Fibroblast of the conjunctiva (primary cell): ENCODE measurements at places on chromosomes 5 and 9.

DNA sequence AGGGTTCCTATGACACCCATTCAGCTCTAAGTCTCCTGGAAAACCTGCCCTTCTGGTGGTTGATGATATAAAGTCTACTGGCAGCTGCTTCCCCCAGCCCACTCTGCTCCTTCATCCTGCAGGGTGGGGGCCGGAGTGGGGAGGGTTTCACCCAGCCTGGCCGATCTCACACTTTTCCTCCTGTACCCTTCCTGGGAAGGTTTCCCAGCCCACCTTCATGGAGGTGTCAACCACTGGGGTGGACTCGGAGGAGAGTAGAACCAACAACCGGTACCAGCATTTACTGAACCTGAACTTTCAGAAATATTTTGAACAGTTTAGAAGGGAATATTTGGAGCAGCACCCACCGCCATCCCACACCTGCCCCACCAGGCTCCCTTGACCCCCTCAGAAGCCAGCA lies 30.4 kb downstream of the ROR2 start:
- DNase-seq: no peak

- no peak for DNase-seq
Observed at GRCh38 chr5:18653216-18653752, 1019.0 kb downstream of the TAF11L14 start.

DNA sequence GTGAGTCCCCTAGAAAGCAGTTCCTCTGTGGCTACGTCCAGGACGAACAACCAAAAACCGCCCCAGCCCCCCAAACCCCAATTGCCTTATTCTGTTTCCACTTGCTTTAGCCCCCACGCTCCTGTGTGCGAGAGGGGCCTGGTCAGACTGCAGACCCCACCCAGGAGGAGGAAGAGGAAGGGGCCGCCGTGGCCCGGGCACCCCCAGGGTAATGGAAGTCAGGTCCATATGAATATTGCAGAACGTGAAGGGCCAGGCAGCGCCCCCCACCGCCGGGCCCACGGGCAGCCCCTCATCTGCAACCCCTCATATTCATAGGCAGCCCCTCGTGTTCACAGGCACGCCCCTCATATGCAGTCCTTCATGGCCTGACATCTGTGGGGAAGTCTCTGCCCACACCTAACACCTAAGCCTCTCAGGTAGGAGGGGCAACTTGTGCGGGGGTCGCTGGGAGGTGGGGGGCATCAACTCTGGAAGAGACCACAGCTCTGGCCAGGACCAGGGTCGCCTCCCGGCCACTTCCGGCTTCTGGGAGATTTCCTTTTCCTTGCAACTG lies 37.7 kb upstream of the PLEKHG4B start:
- no peak for DNase-seq

- DNase-seq: no peak
Observed at GRCh38 chr5:41763081-41763480, 107.1 kb downstream of the OXCT1 start.

- no peak for DNase-seq
Observed at GRCh38 chr9:128175726-128176125, 15.6 kb downstream of the CIZ1 start.

DNA sequence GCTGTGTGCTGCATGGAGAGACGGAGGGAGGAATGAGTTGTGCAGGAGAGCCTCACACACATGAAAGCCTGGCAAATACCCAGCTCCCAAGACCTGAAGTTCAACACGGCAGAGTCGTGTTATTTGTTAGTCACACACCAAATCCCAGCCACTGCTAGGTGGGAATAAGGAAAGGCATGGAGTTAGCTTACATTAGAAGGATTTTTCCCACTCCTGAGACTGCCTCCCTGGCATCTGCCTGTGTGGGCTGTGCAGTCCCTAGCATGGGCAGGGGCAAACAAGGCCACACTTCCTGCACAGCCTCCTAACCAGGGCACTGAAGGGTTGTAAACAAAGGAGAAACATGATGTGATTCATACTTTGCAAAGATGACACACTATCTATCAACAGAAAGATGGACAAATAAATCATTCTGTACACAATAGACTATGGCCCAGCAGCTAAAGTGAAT lies 306.8 kb downstream of the SPOCK1 start:
- DNase-seq: no peak

GRCh38 chr5:180315762-180316212 lies 23.9 kb upstream of the MAPK9 start:
- DNase-seq: no peak

- DNase-seq: peak; percentile 62
Observed at GRCh38 chr9:127779136-127779981, 893 bp upstream of the SH2D3C start.

DNA sequence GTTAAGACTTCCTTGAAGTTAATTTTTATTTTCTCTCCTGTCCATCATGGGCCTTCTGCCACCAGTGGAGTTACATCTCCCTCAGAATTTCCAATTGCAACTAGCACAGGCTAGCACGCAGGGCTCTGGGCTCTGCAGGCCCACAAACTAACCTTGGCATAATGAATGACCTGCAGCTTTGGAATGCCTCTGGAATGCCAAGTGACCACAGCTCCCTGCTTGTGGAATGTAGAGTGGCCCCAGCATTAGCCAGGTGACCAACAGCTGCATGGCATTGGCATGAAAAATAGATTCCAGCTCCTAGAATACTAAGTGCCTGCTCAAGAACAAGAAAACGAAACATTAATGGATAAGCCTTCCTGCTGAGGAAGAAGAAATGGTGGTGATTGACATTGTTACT lies 726.1 kb downstream of the BRINP1 start:
- DNase-seq: no peak

GRCh38 chr5:59792983-59793585 lies 100.4 kb downstream of the PDE4D start:
- DNase-seq: peak; percentile 68

DNA sequence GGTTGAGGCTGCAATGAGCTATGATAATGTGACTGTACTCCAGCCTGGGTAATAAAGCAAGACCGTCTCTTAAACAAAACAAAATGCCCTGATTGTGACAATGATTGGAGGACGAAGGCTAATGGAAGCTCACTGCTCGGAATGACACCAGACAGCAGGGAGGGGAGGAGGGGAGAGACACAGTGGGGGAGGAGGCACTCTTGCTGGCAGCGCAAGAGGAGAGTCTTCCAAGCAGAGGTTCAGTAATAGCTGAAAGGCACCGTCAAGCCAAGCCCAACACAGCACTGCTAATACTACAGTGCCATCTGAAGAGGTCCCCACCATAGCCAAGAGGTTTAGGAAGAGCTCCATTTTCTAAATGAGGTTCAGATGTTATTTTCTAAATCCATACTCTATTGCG lies 102.3 kb downstream of the GLDC start:
- no peak for DNase-seq

GRCh38 chr9:99628849-99629620 lies 192.7 kb upstream of the NR4A3 start:
- DNase-seq: no peak

DNA sequence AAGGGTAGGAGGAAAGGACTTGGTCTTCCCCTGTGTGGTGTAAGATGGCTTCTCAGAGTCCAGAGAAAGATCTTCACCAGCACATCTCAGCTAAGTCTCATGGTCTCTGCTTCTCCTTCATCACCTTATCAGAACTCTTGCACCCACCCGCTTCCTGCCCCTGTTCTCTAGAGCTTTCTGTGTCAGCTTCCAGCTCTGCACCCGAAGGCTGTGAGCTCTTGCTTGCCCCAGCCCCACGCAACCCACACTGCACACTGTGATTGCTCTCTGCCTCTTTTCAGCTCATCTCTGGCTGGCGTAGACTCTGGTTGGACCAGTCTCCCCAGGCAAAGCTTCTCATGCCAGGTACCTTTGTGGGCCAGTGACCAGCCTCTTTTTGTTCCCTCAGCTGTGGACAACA lies 93.2 kb upstream of the RAPGEF1 start:
- DNase-seq: no peak

DNA sequence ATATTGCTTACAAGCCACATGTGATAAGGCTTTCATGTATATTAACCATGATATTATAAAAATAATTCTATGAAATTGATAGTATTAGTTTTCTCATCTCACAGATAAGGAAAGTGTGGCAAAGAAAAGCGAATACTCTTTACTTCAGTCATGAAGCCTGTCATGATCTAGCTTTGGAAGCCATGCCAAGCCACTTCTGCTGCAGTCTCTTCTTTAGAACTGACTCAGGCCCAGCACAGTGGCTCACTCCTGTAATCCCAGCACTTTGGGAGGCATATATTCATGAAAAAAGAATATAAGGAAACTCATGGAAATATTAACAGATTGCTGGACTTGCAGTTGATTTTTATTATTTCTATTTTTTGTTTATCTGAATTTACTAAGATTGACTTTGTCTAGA lies 42.9 kb upstream of the PJA2 start:
- no peak for DNase-seq

DNA sequence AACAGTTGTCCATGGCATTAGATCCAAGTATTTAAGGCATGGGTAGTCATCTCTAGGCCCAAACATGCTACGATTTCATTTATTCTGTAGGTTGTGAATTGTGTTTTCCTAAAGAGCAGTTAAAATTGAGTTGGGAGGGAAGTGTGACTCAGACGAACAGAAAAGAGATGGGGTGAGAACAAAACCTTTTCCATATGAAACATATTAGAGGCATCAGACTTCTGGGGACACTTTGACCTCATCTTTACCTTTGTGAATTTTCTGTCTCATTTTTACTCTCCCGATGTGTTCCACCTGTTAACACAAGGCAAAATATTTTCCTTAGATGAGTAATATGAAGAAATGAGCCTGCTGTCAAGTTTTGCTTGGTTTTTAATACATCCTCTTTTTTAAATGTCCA lies 181.3 kb downstream of the ESM1 start:
- no peak for DNase-seq

GRCh38 chr9:101442318-101442717 lies 6.7 kb upstream of the ALDOB start:
- DNase-seq: no peak

DNA sequence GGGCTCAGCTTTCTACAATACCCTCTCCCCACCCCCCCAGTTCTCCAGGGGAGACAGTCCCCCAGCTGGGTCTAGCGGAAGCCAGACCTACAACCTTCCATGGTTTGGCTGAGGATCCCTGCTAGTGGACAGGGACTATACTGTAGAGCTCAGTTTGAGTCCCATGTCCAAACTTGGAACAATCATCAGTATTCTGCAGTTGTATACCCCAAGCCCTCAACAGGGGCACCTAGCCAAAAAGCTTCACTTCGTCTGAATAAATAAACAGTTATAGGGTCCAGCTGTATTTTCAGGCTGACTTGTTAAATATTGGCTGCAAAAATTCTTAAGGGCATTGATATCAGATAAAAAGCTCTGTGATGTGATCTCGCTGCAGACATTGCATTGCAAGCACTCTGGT lies 15.4 kb upstream of the C9 start:
- no peak for DNase-seq

DNA sequence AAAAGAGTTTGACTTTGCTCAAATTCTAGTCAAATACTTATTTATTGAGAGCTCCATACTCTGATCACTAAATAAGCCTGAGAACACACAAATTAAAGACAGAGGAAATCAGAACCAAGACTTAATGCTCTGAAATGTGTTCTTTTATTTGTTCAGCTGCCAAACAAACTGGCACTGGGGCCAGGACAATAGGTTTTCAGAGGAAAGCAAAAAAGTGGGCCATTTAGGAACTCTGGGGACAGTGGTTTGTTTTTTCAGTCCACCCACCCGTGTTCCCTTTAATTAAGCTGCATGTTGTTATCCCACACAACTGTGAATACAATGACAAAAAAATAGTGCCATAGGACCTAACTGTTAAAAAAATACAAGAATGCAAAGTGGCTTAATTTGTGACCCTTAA lies 95.4 kb upstream of the RETREG1 start:
- DNase-seq: no peak

DNA sequence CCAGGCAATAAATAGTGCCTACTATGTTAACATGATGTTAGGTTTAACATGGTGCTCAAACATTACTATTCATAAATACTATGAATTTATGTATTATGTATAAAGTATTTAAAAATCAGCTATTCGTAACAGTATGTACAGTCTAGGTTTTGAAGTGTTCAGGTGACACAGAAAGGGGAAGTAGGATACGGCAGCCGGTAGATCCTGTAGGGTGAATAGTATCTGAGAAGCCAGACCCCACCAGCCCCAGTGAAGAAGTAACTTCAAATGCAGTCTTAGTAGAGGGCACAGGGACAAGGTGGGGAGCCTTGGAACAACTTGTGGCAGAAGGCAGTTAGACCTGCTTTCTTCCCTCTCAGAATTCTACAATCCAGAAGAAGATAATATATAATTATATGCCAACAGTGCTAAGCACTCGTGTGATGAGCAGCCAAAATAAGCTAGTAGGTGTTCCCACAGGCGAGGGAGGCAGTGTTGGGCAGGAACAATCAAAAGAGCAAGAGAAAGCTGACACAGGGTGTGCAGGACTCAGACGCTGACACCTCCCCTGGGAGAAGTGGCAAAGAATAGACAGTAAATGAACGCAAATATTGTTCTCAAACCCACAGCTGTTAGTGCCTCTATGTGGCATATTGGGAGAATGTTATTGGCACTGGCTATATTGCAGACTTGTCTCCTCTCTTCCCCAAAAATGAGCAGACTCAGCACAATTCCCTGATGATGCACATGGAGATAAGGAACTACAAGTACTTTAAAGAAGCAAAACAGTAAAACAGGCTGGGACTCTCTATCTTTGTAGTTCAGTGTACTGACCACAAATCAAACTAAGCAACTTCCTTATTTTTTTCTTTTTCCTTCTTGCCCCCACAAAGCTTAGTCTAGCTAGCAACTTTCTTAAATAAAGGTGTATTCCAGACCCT lies 4.6 kb downstream of the ZNF367 start:
- DNase-seq: no peak

DNA sequence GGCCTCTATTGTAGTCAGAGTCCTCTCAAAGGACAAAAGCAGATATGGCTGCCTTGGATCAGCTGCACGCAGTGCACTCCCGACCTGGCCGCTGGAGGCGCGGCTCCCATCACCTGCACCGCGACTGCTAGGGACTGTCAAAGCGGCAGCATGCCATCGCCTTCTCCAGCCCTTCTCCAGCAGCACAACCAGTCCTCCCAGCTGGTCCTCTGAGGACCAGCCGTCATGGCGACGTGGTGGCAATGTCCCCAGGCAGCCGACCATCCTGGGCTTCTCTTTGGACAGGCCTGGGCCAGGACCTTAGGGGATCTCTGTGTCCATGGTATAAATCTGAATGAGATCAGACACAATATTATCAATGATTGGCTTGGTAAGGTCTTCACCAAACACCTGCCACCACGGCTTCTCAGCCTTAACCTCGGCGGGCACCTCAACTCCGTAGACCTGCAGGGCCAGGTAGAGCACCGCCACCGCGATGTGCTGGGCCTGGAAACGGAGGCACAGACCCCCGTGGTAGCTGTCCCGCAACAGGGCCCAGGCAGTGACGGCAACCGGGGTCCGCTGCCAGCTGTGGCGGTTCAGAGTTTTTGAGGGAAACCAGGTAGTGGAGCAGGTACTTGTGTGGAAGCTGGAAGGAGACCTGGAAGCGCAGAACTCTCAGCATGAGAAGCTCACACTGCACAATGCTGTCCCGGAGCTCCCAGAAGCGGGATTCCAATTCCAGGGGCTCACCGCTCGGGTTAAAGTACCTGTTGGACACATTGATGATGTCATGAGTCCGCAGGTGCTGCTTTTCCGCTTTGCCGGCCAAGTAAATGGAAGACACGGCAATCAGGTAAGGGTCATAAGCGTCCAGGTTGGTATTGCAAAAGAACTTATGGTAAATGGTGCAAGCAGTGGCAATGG lies 8.5 kb downstream of the DUSP1 start:
- no peak for DNase-seq

GRCh38 chr5:121702682-121703081 lies 149.0 kb upstream of the FTMT start:
- DNase-seq: no peak
